ENCODE measurements at places on chromosomes 2 and 18.

GRCh38 chr2:122041455-122041854 lies 286.0 kb downstream of the TSN start:
- no peak for DNase-seq

GRCh38 chr2:175880-176820 lies 87.7 kb downstream of the SH3YL1 start:
- DNase-seq, result no peak

- no peak for DNase-seq
Measured at GRCh38 chr2:149271575-149271974, 58.8 kb upstream of the LYPD6 start.

- DNase-seq, result no peak
Measured at GRCh38 chr2:223563462-223563861, 38.7 kb downstream of the SCG2 start.

DNA sequence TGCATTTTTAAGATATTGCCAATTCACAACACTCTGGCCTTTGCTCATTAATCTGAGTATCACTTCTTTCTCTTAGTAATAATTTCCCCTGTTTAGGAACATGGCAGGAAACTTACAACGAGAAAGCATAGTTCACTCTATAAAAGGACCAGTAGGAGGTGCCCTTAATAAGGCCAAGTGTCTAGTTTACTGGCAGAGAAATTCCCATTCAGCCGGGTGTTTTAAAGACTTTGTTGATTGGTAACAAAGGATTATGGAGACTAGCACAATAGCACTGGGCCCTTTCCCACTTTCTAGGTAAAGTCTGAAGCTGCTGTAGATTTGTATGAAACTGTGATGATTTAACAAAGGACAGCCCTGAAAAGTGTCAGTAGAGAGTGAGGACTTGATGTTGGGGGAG lies 3.1 kb downstream of the DCC start:
- DNase-seq, result no peak

DNA sequence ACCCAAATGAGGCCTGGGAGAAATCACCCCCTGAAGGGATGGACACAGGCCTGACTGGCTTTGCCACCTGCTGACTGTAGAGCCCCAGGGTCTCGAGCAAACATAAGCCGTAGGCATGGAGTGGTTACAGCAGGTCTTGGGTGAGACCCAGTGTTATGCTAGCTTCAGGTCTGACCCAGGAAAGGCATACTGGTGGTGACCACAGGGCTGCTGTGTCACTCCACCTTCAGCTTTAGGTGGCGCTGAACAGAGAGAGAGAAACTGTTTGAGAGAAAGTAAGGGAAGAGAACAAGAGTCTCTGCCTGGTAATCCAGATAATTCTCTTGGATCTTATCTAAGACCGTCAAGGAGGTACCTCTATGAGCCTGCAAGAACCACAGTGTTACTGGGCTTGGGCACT lies 1544.2 kb upstream of the TMEFF2 start:
- no peak for DNase-seq

- DNase-seq, result no peak
Measured at GRCh38 chr18:23302851-23303527, 150.1 kb upstream of the RIOK3 start.

- DNase-seq, result no peak
Measured at GRCh38 chr2:39660612-39661236, 5.0 kb upstream of the TMEM178A start.

- DNase-seq, result no peak
Measured at GRCh38 chr2:238228700-238229099, 11.1 kb downstream of the HES6 start.

GRCh38 chr2:98946855-98947254 lies 10.8 kb upstream of the CRACDL start:
- no peak for DNase-seq

- DNase-seq, result no peak
Measured at GRCh38 chr2:196565106-196565765, 74.3 kb upstream of the CCDC150 start.

DNA sequence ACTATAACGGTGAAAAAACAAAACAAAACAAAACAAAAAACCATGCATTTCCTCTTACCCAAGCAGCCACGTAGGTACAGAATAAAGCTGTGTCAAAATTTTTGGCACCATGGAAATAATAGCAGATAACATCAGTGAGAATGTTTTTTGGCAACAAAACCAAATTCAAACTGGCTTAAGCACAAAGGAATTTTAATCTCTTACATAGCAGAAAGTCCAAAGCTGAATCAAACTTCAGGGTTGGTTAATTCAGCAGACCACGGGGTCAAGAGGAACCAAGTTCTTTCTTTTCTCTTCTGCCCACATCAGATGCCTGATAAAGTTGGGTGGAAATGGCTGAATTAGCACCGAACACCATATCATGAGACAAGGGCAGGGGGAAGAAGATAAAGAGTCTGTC lies 129.5 kb downstream of the PAX3 start:
- DNase-seq, result no peak

DNA sequence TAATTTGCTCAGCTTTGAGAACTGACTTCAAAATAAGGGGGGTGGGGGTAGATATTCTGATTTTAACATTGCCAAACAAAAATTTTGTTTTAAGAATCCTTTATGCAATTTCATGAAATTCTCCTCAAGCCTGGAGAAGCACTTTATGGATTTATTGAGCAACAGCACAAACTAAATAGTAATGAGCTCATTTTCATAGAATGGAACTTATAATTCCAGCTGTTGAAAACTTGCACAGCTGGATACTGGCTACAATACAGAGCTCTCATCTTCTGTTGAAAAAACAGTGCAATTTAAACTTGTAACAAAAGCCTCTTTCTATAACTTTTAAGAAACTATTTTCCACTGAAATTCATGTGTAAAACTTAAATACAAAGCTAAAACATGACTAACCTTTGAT lies 137.6 kb upstream of the FN1 start:
- no peak for DNase-seq

DNA sequence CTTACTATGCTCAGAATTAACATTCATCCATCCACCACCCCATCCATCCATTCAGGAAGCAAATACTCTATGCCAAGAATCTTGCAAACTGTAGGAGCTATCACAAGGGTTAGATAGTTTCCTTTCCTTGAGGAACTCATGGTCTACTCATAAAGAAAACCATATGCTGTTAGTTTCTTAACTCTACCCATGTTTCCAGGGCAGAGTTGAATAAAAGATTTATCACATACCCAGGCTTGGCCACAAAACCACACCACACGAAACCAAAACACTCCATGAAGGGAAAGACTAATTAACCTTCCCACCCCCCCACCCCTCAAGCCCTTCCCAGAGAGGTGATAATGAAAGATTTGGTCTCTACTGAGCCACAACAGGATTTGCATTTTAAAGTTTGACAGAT lies 23.7 kb upstream of the MSGN1 start:
- no peak for DNase-seq

DNA sequence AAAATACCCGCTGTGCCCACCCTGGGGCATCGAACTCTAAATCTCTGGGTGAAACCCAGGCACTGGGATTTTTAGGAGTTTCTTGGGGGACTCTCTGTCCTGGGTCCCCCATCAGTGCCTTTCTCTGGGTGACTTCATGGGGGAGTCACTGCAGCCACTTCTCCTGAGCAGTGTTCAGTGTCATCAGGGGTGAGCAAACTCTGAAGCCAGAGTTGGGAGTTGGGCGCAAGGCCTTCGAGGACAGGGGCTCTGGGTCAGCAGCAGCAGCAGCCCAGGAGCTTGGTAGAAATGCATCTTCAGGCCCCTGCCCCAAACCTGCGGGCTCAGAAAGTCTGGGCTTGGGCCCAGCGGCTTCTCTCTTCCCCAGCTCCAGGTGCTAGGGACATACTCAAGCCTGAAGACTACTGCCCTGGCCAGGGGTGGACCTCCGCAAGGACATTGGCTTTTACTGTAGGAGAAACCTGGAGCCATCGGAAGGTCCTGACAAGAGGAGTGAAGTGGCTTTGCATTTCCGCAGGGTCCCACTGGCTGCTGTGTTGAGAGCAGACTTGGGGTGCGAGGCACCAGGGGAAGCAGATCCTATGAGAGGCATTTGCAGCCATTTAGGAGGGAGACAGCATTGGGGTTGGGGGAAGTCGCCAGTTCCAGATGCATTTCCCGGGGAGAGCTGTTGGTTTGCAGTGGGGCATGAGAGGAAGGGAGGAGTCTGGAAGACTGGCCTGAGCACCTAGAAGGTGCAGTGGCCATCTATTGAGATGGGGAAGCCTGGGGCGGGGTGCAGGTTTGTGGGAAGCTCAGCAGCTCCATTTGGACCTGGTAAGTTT lies 51.5 kb upstream of the FAHD2A start:
- DNase-seq, result no peak

GRCh38 chr2:157182204-157182709 lies 75.2 kb upstream of the GALNT5 start:
- no peak for DNase-seq

DNA sequence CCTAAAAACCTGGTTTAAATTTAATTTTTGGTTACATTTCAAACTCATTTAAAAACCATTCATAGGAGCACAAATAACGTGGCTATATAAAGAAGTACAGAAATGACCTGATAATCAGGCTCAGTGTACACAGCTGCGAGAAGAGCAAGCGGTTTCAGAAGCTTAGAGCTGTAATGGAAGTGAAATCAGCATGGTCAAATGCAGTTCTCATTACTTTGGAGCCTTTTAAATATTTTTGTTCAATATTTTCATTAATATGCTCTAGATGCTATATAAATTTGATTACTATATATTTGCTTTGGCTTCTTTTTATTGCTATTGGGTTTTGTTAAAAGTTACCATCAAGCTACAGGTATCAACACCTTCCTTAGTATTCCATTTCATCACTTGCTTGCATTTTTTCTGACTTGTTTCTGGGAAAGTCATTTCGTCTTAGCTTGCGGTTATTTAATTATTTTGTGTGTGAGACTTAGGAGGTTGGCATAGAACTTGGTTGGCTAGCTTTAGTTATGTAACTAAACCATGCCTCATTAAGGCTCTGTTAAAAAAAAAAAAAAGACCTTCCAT lies 58.7 kb downstream of the AFTPH start:
- DNase-seq, result no peak

DNA sequence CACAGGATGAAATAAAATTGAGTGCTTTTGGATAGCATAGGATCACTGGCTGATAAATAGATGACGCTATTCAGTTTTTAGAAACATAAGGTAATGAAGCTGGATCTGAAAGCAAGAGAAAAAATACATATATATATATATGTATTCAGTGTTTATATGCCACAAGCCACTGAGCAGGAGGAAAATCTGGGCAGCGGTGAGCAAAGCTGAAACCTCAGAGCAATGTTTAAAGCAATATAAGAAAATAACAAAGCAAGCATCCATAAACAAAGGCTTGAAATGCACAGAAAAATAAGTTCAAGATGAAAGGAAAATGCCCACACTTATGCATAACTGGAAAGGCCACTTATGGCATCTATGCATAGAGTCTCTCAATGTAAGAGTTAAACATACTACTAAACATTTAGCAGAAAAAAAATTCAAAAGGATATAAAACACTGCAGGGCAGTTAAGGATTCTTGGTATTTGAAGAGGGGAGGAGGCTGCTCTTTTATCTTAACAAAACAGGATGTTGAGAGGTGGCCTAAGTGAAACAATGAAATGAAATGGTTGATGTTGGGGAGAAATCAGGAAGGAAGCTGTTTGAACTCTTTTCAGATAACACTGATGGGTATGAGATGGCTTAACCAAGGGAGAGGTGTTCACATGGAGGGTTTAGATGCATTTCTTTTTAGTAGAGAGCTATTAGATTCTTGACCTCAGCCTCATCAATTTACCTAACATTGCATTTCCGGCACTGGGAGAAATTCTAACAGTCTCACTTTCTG lies 129.1 kb downstream of the ARHGAP15 start:
- no peak for DNase-seq

GRCh38 chr2:131004446-131005209 lies 88.6 kb downstream of the FAM168B start:
- DNase-seq, result no peak

DNA sequence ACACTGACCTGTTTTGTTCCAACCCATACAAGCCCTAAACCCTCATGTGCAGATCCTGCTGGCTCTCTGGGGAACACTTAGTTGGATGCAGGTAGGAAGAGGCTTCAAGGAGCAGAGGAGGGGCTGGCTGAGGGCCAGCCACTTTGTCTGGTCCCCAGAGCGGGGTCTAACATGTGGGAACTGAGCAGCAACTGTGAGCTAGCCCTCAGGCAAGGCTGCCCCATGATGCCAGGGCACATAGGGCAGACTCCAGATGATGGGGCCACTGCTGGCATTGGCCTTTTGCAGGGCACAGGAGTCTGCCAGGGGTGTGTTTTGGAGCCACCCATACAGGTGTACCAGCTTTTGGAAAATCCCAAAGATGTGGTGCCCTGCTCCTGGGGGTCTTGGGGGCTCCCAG lies 67.7 kb downstream of the HPCAL1 start:
- no peak for DNase-seq

DNA sequence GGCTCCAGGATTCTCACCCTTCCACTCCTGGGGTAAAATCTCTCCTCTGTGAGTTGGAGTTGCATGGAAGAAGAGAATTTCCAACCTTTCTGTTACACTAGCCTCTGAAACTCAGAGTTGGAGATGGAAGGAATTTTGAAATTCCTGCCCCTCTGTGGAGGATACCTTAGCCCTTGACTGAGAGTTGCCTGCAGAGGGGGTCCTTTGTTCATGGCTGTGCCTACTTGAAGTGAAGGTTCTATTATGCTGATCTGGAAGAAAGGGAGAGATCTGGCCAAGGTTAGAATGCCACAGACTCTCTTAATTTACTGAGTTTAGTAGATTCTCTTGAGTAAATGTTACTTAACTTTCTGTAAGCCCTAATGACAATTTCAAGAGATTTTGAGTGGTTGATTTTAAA lies 626.6 kb upstream of the GYPC start:
- no peak for DNase-seq

- DNase-seq, result no peak
Measured at GRCh38 chr2:107160640-107161239, 274.8 kb upstream of the ST6GAL2 start.

DNA sequence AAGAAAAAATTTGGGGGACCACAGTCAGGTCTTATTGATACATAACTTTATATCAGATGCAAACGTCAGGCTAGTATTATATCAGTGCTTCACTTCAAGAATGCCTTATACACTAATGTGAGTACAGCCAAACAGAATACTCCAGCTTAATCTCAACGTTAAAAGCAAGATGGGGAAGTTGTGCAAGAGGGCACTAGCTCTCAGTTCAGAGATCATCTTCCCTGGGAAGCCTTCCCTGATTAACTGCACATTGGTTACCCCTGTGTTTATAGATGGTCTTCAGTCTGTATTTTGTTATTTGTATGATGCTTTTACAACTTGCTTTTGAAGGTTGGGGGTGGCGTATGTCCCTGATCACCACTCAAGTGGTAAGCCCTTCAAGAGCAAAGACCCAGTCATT lies 11.4 kb downstream of the EPAS1 start:
- no peak for DNase-seq

Measured in NCI-H1417 treated with DMSO at 0.1 percent for 48 hours (cell line).